ENCODE measurements at places on chromosomes 4 and X. TPM values are rescaled to one million over a fixed set of nuclear protein-coding genes. Genes with fewer than 3 reads are reported as not detected.

DNA sequence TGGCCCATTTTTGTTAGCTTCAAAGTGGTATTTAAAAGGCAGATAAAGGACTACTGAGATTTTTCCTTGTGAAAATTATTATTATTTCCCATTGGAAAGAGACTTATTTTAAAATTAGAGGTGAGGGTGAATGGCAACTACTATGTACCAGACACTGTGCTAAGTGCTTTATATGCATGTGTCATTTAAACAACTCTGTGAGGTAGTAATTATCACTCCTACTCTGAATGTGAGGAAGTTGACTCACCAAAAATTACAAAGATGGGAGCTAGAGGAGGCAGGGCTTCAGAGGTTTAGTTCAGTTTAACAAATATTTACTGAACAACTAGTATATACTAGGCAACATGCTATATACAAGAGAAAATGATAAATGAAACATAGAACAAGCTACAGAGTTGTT, 78.2 kb downstream of the MSL3 start:
- H3K27ac ChIP-seq, result no peak overlapping the region
- H3K4me1 ChIP-seq, result no peaks in the 10 kb centered on the region
- DNase-seq, result no peak
- H3K27me3 ChIP-seq, result no peaks in the 10 kb centered on the region
- no peaks in the 10 kb centered on the region for H3K36me3 ChIP-seq

- no peaks in the 10 kb centered on the region for H3K36me3 ChIP-seq
- H3K4me3 ChIP-seq, result no peak overlapping the region
- H3K4me1 ChIP-seq, result no peaks in the 10 kb centered on the region
- no peak for DNase-seq
- H3K27ac ChIP-seq, result no peak overlapping the region
Observed at GRCh38 chr4:130479020-130479419, 1383.1 kb downstream of the C4orf33 start.

ASB12 gene
- 1.2 TPM for total RNA-seq

CENPC gene
- 11.8 TPM for total RNA-seq

DNA sequence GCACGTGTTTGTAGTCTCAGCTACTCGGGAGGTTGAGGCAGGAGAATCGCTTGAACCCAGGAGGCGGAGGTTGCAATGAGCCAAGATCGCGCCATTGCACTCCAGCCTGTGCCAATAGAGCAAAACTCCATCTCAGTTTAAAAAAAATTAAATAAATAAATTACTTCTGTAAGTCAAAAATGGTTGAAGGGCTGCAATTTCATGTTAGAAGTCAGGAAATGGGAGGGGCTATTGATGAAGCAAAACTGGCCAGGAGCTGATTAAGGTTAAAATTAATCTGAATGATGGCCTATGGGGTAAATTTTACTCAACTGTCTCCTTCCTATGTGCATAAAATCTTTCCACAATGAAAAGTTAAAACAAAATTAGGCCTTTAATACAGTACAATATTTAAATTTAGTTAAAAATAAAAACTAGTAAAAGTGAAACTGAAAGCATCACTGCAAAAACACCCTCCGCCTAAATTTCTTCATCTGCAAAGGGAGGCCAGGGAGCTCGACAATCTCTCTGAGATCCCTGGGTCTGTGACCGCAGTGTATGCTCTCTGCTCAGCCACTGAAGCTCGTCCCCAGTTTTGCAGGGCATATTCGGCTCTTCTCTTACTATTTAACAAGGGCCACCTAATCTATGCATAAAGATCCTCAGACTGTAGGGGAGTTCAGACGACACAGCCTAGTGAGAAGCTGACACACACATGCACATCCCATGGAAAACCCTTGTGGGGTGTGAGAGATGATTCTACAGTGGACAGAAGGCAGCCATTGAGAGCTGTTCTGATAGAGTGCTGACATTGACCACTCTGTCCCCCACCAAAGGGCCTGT, 57.2 kb downstream of the IRF2 start:
- H3K4me3 ChIP-seq, result no peak overlapping the region
- peaks cover 21% of the 10 kb centered on the region for H3K36me3 ChIP-seq
- no peak overlapping the region for H3K27ac ChIP-seq
- no peak for DNase-seq
- H3K4me1 ChIP-seq, result peaks cover 3% of the 10 kb centered on the region
- H3K27me3 ChIP-seq, result no peaks in the 10 kb centered on the region

GRCh38 chr4:65521666-65522065, 148.6 kb downstream of the EPHA5 start:
- H3K27ac ChIP-seq, result no peak overlapping the region
- H3K4me1 ChIP-seq, result no peaks in the 10 kb centered on the region
- H3K36me3 ChIP-seq, result no peaks in the 10 kb centered on the region

DNA sequence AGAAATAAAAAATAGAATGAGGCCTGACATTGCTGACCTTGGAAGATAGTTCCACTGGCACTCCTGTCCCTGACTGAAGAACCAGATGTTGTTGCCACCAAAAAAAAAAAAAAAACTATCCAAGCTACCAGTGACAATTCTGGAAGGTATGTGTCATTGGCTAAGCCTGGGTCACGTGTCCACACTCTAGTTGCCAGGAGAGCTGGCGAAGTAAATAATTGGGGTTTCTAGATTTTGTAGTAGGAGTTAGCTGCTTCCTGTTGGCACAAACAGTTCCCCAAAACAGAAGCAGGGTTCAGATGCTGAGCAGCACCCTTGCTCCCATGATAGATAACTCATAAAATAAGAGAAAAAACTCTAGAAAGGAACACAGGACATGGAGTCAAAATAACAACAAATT, 20.5 kb downstream of the MND1 start:
- DNase-seq, result no peak
- H3K27me3 ChIP-seq, result no peaks in the 10 kb centered on the region
- H3K36me3 ChIP-seq, result 0 out of 2 replicates have a peak, but pooled peaks cover 3% of the 10 kb centered on the region
- no peak overlapping the region for H3K27ac ChIP-seq
- no peak overlapping the region for H3K4me3 ChIP-seq

- 0 out of 2 replicates have a peak, but pooled peaks cover 8% of the 10 kb centered on the region for H3K4me1 ChIP-seq
- H3K27ac ChIP-seq, result no peak overlapping the region
- no peak for DNase-seq
- no peak overlapping the region for H3K4me3 ChIP-seq
- H3K36me3 ChIP-seq, result no peaks in the 10 kb centered on the region
- no peaks in the 10 kb centered on the region for H3K27me3 ChIP-seq
Observed at GRCh38 chr4:136737066-136737465, 795.2 kb downstream of the PCDH18 start.

DNA sequence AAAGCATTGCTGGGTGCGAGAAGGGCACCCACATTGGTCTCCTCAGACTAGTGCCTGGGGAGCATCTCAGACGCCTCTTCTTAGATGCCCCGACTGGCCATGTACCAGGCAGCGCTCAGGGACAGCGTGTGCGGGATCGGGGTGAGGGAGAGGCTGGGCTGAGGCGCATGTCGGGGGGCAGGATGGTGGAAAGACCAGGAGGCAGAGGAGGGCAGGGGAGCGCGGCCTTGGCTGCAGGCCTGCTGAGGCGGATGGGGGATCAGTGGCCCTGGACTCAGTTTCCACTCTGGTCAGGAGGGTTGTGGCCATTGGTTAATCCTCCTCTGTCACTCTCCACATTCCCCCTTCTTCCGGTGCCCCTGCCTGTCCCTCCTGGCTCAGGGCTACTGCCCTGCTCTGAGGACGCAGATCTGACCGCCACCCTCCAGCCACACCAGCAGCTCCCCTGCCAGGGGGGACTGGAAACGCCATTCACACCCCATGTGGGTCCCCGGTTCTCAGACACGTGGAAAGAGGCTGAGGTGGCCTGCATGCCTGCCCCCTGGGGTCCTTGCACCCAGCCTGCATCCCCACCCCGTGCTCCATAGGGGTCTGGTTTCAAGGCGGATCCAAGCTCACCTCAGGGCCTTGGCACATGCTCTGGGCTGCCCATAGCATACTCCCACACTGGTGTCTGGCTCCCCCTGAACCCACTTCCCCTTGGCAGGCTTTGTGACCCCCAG, 105.9 kb downstream of the CPZ start:
- no peaks in the 10 kb centered on the region for H3K36me3 ChIP-seq
- H3K4me3 ChIP-seq, result no peak overlapping the region
- no peaks in the 10 kb centered on the region for H3K4me1 ChIP-seq
- H3K27ac ChIP-seq, result no peak overlapping the region

DNA sequence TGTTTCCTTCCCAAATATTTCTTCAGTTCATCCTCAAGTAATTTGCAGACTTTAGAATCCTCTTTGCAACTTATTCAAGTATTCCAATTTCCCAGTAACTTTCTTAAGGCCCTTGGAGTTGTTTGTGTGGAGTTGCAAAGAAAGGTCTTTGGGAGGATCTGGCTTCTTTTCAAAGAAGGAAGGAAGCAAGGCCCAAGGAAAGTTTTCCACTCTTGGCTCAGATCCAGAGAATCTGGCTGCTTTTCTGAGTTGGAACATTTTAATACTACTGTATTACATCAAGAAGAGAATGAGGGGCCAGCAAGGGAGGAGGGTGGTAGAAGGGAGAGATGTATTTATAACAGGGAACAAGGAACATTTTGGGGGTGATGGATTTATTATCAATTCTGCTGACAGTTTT, 10.5 kb downstream of the CDX4 start:
- no peaks in the 10 kb centered on the region for H3K4me1 ChIP-seq
- no peak for DNase-seq
- peaks cover 52% of the 10 kb centered on the region for H3K27me3 ChIP-seq

- H3K4me3 ChIP-seq, result no peak overlapping the region
- peaks cover 19% of the 10 kb centered on the region for H3K4me1 ChIP-seq
- no peak overlapping the region for H3K27ac ChIP-seq
- no peak for DNase-seq
- no peaks in the 10 kb centered on the region for H3K36me3 ChIP-seq
- H3K27me3 ChIP-seq, result peaks cover 17% of the 10 kb centered on the region
Observed at GRCh38 chr4:70709611-70710205, 12.1 kb upstream of the RUFY3 start.

GRCh38 chrX:110992611-110993010, 103.4 kb upstream of the PAK3 start:
- no peak overlapping the region for H3K27ac ChIP-seq
- no peaks in the 10 kb centered on the region for H3K4me1 ChIP-seq
- peak; percentile 67 for DNase-seq
- H3K4me3 ChIP-seq, result no peak overlapping the region
- H3K27me3 ChIP-seq, result no peaks in the 10 kb centered on the region

DNA sequence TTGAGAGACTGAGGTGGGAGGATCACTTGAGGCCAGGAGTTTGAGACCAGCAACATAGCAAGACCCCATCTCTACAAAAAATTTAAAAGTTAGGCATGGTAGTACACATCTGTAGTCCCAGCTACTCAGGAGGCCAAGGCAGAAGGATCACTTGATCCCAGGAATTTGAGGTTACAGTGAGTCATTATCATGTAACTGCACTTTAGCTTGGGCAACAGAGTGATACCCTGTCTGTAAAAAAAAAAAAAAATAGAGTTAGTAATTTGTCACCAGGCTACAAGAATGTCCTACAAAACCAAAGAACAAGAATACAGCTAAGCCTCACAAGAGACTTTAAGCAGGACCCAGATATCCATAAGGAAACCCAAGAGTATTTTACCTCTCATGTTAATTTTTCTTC, 27.0 kb upstream of the RAB28 start:
- no peaks in the 10 kb centered on the region for H3K36me3 ChIP-seq
- no peak for DNase-seq
- H3K27ac ChIP-seq, result no peak overlapping the region
- no peak overlapping the region for H3K4me3 ChIP-seq
- H3K4me1 ChIP-seq, result peaks cover 46% of the 10 kb centered on the region

- DNase-seq, result no peak
- H3K4me3 ChIP-seq, result no peak overlapping the region
- no peaks in the 10 kb centered on the region for H3K27me3 ChIP-seq
- H3K4me1 ChIP-seq, result no peaks in the 10 kb centered on the region
Observed at GRCh38 chrX:39630344-39630743, 467.4 kb downstream of the BCOR start.

DNA sequence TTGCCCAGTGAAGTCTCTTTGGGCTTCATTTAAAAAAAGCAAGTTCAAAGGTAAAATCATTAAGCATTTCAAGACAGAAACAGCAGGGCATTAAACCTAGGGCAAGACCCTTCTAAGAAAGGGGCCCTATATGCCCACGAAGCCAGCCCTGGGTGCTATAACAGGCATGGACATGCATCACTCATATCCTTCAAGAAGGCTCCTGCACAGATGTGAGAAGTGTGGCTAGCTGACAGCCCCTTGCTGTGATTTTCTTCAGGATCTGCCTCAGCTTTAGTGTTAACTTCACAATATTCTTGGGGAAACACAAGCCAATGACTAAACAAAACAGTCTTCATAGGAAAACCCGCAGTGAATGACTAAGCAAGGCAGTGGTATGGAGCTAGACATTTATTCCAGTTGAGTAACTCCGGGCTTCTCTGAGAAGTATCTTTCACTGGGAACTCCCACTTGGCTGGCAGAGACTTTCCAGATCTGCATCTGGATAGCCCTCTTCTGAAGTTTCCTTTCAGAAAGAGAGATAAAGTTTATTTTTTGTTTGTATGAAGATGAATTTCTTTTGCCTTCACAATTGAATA, 11.9 kb upstream of the MAOA start:
- no peak for DNase-seq
- H3K27me3 ChIP-seq, result no peaks in the 10 kb centered on the region
- no peaks in the 10 kb centered on the region for H3K36me3 ChIP-seq
- H3K4me1 ChIP-seq, result no peaks in the 10 kb centered on the region
- H3K4me3 ChIP-seq, result no peak overlapping the region

AR gene
- 13.4 TPM for total RNA-seq

DNA sequence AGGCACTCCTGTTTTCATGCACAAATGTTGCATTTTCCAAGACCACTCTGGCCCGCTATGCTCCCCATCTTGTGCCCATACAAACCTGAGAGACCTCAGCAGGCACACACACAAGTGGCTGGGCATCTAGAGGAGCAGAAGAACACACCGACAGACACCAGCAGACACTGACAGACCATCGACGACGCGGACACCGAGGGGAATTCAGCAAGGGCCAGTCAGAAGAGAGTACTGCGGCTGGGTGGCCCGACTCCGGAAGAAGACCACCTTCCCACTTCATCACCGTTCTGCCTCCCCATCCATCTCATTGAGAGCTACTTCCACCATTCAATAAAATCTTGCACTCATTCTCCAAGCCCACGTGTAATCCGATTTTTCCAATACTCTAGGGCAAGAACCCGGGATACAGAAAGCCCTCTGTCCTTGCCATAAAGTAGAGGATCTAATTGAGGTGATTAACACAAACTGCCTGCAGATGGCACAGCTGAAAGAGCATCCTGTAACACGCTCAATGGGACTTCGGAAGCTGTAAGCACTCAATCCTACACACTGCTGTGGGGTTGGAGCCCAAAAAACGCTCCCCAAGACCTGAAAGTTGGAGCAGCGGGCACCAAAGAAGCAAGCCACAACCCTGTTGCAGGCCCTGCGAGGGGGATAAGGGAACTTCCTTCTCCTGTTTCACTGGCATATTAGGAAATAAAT, 780.9 kb downstream of the ARAP2 start:
- no peak overlapping the region for H3K27ac ChIP-seq
- H3K4me3 ChIP-seq, result no peak overlapping the region
- no peaks in the 10 kb centered on the region for H3K36me3 ChIP-seq
- DNase-seq, result peak; percentile 37

- H3K36me3 ChIP-seq, result no peaks in the 10 kb centered on the region
- no peak overlapping the region for H3K4me3 ChIP-seq
- no peaks in the 10 kb centered on the region for H3K4me1 ChIP-seq
- no peaks in the 10 kb centered on the region for H3K27me3 ChIP-seq
Observed at GRCh38 chr4:159240687-159241086, 137.8 kb downstream of the RAPGEF2 start.

GRCh38 chrX:47129157-47129898, 15.2 kb downstream of the NDUFB11 start:
- H3K27me3 ChIP-seq, result no peaks in the 10 kb centered on the region
- H3K4me1 ChIP-seq, result no peaks in the 10 kb centered on the region
- H3K4me3 ChIP-seq, result peak overlapping the region; percentile 60
- peak; percentile 91 for DNase-seq
- H3K27ac ChIP-seq, result no peak overlapping the region
